Foreskin melanocyte (primary cell): ENCODE measurements at places on chromosomes 5 and 9.

- DNase-seq: no peak
Measured at GRCh38 chr9:71634752-71635151, 133.6 kb downstream of the CEMIP2 start.

- no peak for DNase-seq
Measured at GRCh38 chr9:127241354-127241753, 23.2 kb upstream of the GARNL3 start.

- no peak for DNase-seq
Measured at GRCh38 chr9:14205463-14205862, 108.5 kb downstream of the NFIB start.

DNA sequence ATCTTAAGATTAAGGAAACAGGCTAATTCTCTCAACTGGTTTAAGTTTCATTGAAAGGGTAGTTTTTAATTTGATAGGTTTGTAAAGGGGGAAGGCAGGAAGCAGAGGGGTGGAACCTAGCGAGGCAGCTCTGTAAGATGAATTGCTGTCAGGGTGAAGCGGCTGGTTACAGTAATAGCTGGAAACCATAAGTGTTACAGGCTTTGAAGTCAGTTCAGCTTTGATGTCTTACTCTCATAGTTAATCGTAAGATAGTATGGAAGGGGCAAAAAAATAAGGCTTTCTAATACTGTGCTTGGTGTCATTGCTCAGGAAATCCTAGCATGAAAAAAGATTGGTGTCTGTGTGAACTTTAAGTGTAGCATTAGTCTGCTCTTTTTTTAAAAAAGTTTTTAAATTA lies 20.3 kb downstream of the POU5F2 start:
- DNase-seq: no peak

GRCh38 chr5:76851728-76852369 lies 2.0 kb downstream of the S100Z start:
- no peak for DNase-seq

DNA sequence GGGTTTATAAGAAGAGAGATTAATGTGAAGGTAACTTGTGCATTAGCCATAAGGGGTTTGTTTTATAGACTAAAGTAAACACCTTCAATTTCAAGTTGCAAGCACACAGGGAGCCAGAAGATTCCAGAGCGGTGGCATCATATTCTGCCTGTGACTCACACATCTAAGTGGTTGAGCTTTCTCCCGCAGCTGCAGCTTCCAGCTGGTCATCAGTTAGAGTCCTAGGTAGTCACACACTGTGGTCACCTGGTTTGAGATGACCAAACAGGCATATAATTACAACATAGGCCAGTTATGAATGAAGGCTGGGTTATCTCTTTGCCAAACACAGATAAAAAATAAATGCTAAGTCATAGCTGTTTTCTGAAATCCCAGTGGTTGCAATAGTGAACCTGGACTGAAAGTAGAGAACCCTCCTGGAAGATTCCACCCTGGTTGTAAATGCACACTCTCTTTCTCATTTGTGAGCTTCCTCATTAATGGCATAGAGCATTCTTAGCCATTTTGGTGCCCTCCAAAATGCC lies 171.3 kb downstream of the GDNF start:
- DNase-seq: no peak
